ENCODE measurements at places on chromosomes 13 and 19. TPM values are rescaled to one million over a fixed set of nuclear protein-coding genes. Genes with fewer than 3 reads are reported as not detected.
A peak's percentile ranks its signal among the peaks of the same experiment; 100 is the strongest.

DNA sequence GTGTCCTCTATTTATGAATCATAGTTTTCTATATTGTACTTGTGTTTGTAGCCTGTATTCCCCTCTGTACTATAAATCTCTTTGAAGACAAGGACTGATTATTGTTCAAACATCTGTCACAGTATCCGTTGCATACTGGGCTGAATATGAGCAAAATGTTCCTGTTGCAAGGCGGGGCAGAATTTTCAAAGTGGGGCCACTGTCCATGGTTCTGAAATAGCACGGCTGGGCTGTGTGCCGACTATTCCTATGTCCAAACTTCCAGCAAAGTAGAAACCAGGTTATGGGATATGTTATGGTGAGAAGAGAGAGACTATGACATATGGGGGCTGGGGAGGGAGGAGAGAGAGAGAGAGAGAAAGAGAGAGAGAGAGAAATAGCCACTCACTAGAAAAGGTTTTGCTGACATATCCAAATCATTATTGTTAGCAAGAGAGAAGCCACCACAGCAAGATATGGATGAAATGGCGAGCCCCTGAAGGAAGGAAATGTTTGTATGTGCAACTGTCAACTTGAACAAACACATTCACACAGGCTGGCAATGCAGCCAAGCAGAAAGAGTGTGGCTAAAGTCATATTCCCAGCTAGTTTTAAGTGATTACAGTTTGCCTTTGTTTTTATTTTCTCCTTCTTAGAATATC is 107.0 kb upstream of the GPR12 start:
- no peak for DNase-seq

The NALCN gene
- not detected for polyA plus RNA-seq

The CEACAM3 gene
- 0.14 TPM for polyA plus RNA-seq

- DNase-seq = no peak
Observed at GRCh38 chr19:275000-275399, 16.2 kb downstream of the PLPP2 start.

- DNase-seq = no peak
Observed at GRCh38 chr13:96551546-96551945, 442.7 kb downstream of the OXGR1 start.

DNA sequence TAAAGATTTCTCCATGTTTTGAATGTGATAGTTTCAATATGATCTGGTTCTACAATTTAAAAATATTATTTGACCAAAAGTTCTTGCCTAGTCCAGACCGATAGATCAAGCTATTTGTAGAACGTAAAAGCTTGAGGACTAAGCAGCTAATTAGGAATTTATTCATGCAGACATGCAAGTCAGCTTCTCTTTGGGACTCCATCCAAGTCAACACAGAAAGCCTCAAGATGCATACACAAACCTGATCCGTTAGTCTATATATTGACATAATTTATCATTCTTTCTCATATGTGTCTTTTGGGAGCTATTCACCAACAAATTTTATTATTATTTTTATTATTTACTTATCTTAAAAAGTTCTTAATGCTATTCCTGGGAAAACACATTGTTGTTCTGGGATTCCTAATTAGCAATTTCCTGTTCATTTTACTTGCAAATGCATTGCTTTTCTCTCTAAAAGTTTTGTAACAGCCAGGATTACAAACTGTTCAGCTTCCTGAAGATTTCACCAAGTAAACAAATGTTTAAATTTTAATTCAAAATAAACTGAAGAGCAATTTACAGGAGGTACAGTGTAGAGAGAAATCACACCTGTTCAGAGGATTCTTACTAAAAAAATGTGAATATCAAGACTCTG is 375.3 kb downstream of the GPC5 start:
- DNase-seq = no peak

- no peak for DNase-seq
Observed at GRCh38 chr19:31264041-31264778, 85.0 kb downstream of the TSHZ3 start.

DNA sequence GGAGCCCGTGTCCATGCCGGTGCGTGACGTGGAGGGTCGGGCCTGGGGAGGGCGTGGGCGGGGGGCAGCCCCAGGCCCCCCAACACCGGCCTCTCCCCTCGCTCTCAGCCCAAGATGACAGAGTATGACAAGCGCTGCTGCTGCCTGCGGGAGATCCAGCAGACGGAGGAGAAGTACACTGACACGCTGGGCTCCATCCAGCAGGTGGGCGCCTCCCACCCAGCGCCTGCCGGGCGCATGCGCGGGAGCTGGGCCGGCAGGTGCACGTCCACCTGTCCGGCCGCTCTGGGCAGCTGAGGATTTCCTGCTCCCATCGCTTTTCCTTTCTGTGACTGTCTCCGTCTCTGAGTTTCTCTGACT is 49.8 kb downstream of the VAV1 start:
- no peak for DNase-seq

DNA sequence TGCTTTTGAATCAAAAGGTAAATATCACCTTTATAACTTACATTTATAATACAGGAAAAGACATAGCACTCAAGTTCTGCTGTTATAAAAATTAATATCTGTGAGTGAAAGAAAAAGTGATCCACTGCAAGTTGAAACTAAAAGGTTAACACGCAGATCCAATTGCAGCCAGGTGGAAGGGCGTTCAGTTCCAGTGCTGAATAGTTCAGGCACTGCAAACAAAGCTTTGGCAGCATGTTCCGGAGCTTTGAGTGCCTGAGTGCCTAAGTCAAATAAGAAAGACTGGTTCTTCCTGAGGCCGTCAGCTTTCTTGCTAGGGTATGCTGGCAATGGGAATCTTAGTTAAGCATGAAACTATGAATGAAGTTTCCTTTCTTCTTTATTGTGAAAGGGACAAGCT is 200.3 kb downstream of the LMO7 start:
- no peak for DNase-seq

GRCh38 chr19:54136086-54136863 is 1.3 kb upstream of the CNOT3 start:
- DNase-seq = peak; percentile 43

GRCh38 chr13:112247471-112248405 is 128.4 kb upstream of the SPACA7 start:
- no peak for DNase-seq

GRCh38 chr19:53290758-53291549 is 23.4 kb upstream of the VN1R4 start:
- DNase-seq = no peak

DNA sequence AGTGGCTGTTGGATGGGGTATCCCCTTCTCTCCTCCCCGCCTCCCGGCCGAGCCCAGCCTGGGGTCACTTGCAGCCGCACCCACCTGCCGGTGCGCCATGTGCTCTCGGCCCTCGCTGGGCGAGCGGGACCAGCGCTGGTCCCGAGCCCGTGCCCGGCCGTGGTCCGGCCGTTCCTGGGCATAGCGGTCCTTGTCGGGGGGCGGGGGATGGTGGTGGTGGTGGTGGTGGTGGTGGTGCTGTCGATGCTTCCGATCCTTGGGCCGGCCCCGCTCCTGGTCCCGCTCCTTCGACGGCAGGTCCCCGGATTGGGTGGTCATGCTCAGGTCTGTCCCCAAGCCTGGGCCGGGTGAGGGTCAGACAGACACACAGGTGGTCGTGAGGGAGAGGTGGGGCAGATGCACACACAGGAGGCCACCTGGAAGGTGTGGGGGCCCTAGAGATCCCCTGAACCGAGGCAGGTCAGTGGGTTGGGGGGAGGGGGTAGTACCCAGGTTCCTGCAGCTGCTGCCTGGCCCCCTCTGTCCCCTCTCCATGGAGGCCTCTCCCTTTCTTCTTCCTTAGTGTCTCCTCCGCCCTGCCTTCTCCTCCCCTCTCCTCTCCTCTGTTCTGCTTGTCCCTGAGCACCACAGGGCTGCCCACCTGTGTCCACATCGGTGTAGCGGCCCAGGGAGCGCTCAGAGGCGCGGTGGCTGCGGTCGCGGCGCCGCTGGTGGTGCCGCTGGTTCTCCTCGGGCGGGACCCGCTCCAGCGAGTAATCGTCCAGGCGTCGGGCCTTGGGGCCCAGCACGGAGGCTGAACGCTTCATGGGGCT is 58.7 kb downstream of the IER2 start:
- peak; percentile 55 for DNase-seq

DNA sequence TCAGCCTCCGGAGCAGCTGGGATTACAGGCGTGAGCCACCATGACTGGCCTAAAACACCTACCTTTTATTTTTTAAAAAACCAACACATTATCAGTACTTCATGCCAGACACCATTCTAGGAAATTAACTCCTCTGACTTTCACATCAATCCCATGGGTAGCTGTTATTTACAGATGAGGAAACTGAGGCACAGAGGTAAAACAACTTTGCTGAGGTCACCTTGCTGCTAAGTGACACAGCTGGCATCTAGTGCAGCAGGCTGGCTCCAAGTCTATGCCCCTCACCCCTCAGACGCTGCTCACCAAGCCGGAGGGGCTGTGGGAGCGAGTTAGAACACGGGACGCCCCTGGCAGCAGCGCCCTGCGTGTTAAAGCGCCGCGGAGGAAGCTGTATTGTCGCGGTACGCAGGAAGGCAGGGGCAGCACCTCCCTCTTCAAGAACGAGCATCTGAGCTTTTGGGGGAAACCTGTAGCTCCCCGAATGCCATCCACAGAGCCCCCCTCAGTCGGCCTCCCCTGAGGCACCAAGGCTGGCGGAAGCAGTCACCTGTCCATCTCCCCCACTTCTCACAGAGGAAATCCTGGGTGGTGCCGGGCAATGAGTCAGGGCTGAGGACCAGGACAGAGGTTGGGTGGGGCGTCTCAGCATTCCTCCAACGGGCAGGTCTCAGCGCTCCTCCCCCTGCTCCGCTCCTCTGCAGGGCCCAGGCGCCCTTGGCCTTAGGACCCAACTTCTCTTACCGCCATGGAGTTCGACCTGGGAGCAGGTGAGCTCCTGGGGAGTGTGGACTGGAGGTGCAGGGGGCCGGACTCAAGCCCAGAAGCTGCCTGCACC is at the start of gene C19orf33:
C19orf33 (plus strand) TSS at position 735 of the 835 bp plus-strand sequence; CDS start at position 746, 11 bp downstream.
- no peak for DNase-seq

- peak; percentile 80 for DNase-seq
Observed at GRCh38 chr19:38736413-38737280, 7.6 kb downstream of the CAPN12 start.

The SOHLH2 gene
- polyA plus RNA-seq = not detected

DNA sequence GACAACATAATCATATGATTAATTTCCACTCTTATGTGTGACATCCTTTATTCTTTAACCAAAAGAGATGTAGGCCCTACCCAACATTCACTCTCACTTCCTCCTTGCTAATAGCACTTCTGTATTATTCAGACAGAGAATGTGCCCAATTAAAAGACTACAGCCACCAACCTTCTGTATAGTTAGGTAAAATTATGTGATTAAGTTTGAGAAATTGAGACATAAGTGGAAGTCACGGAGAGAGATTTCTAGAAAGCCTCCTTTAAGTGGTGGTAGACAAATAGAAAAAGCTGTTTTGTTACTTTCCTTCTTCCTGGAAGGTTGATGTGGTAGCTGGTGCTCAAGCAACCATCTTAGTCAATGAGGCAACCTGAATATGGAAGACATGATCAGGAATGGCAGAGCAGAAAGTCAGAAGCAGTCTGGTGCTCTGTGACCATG is 14.8 kb downstream of the EPSTI1 start:
- peak; percentile 64 for DNase-seq

GRCh38 chr19:49489601-49490167 is 2.3 kb downstream of the RPL13A start:
- DNase-seq = peak; percentile 57

- no peak for DNase-seq
Observed at GRCh38 chr13:53520132-53520531, 491.5 kb downstream of the OLFM4 start.

GRCh38 chr13:46496086-46496485 is 56.9 kb upstream of the LRCH1 start:
- no peak for DNase-seq

GRCh38 chr19:28482221-28482620 is 730.7 kb downstream of the UQCRFS1 start:
- no peak for DNase-seq

The IZUMO2 gene
- not detected for polyA plus RNA-seq

The FTL gene
- 534 TPM for polyA plus RNA-seq

The LRRC8E gene
- polyA plus RNA-seq = not detected

The LGALS14 gene
- not detected for polyA plus RNA-seq

DNA sequence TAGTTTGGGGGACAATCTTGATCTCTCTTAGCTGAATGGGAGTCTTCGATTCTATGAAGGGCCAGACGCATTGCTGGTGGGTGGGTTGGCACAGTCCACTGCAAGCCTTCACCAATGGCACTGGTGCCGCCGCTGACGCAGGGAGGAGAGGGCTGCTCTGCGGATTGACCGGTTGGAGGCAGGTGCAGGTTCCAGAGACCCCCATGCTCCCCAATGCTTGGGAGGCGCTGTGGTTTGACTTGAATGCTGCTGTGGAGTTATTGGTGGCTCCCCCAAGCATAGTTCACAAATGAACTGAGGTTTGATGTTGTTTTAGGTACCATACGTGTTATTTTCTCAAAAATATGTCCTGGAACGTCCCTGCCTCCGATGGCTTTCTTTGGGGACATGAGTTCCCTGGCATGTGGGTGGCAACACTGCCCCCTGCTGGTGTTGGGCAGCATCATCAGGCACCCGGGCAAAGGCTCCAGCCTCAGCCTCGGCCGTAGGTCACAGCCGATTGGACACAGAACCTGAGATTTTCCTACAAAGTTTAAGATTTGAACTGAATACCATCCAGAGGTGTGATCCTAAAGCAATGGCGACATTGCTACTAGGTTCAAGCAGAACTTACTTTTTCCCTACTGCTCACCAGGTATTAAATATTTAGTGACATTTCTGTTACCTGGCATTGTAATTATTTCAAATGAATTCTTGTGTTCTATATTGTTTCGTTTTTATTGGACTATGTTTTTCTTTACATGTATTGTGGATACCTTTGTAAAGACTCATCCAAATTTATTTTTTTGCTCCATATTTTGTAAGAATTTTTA is 95.5 kb downstream of the ANKRD10 start:
- peak; percentile 82 for DNase-seq

- no peak for DNase-seq
Observed at GRCh38 chr13:100875392-100876043, 200.9 kb upstream of the TMTC4 start.

The PRR19 gene
- polyA plus RNA-seq = 0.39 TPM

The ZNF253 gene
- polyA plus RNA-seq = 5.5 TPM

- DNase-seq = no peak
Observed at GRCh38 chr19:48303367-48303766, 22.0 kb upstream of the EMP3 start.

Measured in B cell (primary cell).